ENCODE measurements at places on chromosomes 12 and 14.

DNA sequence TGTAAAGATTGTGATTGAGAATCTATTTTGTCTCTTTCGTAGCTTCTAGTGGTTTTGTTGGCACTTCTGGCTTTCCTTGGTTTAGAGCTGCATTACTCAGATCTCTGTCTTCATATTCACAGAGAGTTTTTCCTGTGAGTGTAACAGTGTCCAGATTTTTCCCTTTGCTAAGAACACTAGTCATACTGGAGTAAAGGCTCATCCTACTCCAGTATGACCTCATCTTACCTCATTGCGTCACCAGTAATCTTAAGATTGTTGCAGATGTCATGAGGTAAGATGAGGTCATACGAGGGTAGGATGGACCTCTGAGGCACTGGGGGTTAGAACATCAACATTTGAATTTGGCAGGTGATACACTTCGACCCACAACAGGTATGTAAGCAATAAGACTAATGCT lies 461.2 kb downstream of the FLRT2 start:
- no peak for DNase-seq

GRCh38 chr12:33825986-33826602 lies 196.2 kb upstream of the ALG10 start:
- DNase-seq: no peak

- DNase-seq: no peak
Measured at GRCh38 chr14:103626146-103626850, 2.7 kb upstream of the KLC1 start.

DNA sequence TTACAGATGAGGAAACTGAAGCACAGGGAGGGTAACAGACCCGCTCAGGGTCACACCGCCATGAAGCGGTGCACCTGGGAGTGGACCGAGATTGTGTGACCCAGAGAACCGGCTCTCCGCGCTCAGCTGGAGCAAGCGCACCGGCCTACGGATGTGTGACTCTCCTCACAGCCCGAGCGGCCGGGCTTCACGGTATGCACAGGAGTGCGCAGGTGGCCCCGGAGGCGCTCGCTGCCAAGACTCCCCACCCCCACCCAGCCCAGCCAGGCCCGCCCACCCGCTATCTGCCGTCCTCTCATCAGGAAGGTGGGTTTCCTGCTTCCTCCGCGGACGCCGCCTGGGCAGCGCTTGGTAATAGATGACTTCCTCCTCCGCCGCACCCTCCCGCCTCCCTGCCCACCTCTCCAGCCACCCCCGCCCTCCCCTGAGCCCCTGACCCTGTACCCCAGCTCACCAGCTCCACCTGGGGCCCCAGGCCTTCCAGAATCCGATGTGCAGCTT lies 110.7 kb downstream of the NCOR2 start:
- peak; percentile 19 for DNase-seq

GRCh38 chr12:52461693-52462092 lies 9.7 kb upstream of the KRT6B start:
- no peak for DNase-seq

DNA sequence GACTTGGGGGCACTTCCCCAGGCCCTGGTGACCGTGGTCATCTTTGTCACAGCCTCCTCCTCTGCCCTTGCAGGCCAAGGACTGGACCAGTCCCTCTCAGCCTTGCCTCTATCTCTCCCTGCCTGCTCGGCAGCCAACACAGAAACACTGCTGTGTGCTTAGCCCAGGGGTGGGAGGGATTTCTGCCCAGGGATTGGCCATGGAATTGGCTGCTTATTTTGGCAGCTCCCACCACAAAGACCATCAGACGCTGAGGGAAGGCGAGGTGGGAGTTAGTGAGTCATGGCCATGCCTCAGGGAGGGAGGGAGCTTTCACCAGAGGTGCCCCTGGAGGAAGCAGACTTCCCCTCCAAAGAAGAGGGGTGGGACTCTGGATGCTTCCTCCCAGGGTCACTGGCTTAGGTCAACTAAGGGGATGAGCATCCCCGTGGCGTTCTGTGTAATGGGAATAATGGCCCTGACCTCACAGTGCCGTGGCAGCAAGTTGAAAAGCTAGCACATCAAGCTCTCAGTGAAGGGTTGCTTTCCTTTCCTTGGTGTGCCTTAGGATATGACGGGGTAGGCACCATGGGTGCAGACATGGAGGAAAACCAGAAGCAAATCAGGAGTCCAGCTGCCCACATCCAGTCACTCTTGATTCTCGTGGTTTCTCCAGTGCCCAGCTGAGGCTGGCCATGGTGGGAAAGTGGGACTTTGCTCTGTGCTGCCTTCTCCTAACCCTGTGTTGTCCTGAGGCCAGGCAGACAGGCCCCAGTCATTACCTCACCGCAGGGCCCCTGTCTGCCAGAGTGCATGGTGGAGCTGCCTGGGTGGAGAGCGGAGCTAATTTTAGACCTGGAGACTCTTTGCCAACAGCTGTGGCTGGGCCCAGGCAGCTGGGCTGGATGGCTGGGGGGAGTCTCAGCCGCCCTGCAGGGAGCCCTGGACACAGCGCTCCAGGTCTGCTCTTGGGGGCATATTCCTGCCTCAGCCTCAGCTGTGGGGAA lies 21.4 kb downstream of the B4GALNT3 start:
- no peak for DNase-seq

GRCh38 chr14:68241862-68242487 lies 422.4 kb downstream of the RAD51B start:
- DNase-seq: no peak

DNA sequence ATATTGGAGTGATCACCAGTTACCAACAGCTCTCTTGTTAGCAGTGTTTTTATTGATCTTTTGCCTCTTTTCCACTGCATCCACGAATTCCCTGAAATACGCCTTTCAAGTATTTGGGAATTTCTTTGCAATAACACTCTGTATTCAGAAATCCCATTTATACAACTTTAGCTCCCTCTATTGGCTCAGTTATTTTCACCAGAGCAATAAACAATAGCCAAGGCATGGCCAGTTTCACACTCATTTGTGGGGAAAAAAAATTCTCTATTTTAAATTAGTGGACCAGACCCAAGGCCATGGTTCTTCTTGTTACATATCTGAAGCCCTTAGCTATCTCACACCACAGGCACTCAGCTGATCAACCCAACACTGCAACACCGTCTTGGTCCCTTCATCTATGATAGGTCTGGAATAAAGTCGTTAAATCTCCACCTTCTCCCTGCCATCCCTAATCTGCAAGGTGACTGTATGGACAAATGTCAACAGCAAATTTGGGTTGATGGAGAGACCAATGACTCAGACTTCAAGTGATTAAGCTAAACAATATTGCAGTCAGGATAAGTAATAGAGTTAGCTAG lies 92.4 kb upstream of the TMEM260 start:
- DNase-seq: no peak

DNA sequence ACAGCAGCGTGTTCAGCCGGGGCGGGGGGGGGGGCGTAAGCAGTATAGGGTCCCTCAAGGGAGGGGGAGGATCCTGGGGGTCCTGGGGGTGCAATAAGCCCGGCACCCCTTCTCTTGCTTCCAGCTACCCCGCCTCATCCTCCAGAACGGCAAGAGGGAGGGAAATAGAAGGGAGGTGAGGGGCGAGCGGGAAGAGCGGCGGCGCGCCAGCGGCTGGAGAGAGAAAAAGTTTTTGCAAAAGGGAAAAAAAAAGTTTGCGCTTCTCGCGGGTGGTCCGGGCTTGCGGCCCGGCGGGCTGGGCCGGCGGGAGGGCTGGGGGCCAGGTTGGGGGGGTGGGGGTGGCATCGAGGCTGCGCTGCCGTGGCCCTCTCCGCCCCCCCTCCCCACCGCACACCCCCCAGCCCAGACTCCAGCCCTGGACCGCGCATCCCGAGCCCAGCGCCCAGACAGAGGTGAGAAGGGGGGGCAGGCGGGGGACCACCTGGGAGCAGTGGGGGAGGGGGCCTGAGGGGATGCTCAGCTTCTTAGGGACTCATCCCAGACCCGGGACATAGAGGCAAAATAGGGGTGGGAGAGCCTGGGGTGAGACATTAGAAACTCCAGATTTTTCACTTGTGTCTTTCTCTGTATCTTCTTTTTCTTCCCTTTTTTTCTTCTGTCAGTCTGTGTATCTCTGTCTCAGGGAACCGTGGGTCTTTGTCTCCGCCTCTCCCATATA lies at the start of gene GLI1:
GLI1 (plus strand) TSS at position 36 of the 718 bp plus-strand sequence. CDS start 3,907 bp downstream, outside the sequence.
- peak; percentile 53 for DNase-seq

DNA sequence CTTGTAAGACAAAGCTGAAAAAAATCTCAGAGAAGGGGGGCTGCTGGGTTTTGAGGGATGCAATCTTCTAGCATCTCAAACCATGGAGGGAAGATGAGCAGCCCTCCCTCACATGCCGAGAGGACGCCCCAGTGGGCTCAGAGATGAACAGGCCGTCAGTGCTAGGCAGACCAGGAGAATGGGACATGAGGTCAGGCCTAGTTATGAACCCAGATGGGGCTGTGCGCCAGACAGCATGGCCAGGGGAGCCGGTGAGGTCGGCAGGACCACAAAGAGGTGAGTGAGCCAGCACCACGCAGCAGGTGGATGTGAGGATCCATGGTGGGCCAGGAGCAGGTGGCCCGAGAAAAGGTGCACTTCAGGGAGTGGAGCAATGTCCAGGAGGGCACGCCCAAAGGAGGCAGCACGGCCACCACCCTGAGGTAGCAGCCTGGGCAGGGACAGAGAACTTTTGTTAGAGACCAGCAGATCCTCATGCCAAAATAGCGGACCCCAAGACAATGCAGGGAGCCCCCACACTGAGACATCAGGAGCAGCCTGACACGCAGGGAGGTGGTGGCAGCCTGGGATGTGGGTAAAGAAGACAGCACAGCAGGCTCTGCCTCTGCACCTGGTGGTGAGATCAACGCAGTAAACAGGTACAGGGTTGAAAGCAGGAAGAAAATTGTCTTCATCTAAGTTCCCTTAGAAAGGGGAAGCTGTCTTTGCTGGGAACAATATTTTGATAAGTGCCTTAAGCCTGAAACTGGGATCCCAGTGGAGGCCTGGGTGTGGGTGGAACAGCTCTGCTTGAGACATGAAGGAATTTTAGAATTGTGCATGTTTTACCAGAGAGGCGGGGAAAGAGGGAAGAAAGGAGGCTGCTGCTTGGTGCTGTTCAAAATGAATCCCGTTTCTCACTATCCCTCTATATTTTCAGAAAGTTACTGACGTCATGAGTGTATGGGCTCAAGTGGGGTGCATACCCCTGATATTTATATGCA lies 17.8 kb upstream of the MCRS1 start:
- DNase-seq: no peak

DNA sequence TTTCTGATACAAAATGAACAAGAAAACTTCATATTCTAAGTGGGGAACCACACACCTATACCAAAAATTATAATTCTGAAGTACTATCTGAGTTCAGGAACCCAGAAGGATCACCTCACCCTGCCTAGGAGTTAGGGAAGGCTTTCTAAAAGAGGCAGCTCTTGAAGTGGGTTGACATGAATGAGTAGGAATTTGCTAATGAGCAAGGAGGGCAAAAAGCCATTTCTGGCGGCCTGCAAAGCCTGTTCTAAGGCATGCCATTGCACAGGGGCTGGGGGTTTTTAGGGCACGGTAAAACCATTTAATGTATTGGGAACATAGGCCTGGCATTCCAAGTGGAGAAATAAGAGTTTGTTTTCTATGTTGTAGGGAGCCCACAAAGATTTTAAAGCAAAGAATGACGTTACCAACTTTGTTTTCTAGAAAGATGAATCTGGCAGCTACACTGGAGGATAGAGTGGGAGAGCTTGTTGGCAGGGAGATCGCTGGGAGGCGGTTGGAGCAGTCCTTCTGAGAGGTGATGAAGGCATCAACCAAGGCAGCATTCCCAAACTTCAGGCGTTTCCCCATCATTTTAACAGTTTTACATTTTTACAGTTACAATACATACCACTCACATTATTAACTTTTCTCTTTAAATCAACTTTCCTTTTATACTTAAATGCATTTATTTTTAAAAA lies 14.1 kb downstream of the IFT43 start:
- DNase-seq: no peak

- DNase-seq: no peak
Measured at GRCh38 chr12:24954261-24954660, 5.4 kb upstream of the BCAT1 start.

DNA sequence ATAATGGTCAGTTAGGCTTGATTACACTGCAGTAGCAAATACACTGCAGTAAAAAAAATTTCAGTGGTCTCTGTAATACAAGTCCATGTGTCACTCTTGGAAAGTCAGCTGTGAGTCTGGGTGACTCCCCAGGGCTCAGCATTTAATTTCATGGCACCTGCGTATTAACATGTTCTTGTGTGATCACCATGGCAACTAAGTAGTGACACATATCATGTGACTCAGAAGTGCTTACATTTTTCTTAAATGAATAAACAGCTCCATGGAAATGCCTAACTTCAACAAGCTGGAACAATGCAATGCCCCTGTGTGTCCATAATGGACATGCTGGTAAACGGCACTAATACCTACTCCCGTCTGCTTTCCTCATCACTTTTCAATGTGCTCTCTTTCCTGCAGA lies 88.5 kb upstream of the ANO4 start:
- DNase-seq: no peak

DNA sequence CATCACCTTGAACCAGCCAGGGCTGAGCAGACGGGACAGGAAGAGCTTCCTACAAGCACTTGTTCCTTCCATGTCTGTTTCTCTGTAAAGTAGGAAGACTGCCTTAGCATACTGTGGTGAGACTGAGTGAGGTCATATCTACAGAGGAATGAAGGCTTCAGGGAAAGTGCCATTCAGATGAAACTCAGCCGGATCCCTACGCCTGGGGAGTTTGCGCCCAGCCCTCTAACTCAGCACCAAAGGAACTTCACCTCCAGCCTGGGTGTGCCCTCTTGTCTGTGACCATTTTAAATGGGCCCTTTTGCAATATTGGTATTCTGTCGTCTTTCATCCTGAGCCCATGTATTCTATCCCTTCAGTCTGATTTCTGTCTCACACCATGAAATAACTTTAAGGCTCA lies 175.6 kb upstream of the FKBP4 start:
- no peak for DNase-seq

- DNase-seq: peak; percentile 42
Measured at GRCh38 chr14:89915114-89915878, 39.2 kb downstream of the EFCAB11 start.

GRCh38 chr12:5808981-5809380 lies 136.1 kb downstream of the ANO2 start:
- DNase-seq: no peak
